Caco-2 (cell line): ENCODE measurements at places on chromosomes 3 and 15. TPM values are rescaled to one million over a fixed set of nuclear protein-coding genes. Genes with fewer than 3 reads are reported as not detected.

The CLEC3B gene
- 1.1 TPM in 1 of 2 replicates, not detected in the other for total RNA-seq

The MRAS gene
- total RNA-seq, result 8.5 and 11.4 TPM in 2 replicates

The CACNA1D gene
- 13.3 and 15.6 TPM in 2 replicates for total RNA-seq

DNA sequence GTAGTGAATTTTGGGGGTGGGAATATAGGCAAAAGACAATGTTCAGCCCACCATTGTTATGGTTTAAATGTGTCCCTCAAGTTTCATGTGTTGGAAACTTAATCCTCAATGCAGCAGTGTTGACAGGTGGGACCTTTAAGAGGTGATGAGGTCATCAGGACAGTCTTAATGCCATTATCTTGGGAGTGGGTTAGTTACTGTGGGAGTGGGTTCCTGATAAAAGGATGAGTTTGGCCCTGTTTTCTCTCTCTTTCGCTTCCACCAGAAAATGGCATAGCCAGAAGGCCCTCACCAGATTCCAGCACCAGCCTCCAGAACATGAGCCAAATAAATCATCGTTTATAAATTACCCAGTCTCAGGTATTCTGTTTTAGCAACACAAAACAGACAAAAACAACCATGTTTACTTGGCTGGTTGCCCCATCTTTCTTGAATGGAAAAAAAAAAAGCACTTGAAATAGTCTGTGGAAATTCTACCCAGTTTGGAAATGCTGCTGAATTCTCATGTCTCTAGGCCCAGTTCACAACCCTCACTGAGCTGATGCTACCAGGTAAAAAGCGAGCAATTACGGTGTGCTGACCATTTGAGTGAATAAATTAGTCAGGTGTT is 31.0 kb upstream of the MFSD1 start:
- H3K4me1 ChIP-seq, result peaks cover 61% of the 10 kb centered on the region
- DNase-seq, result no peak
- H3K27me3 ChIP-seq, result no peaks in the 10 kb centered on the region

The CCR9 gene
- not detected in 2 replicates for total RNA-seq

DNA sequence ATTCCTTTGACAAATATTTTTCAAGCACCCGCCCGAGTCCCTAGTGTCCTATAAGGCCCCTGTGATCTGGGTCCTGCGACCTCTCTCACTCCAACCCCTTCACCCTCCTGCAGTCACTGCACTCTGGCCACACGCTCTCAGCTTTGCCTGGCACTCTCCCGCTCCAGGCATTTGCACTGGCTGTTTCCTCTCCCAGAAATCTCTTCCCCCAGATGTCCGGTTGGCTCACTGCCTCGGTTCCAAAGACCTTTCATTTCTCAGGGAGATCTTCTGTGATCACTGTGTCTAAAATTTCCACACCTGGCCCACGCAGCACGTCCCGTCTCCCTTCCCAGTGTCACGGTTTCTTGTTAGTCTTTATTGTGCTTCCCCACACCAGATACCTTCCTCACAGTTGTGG is 97.4 kb downstream of the WNT7A start:
- no peak for DNase-seq
- H3K27me3 ChIP-seq, result no peaks in the 10 kb centered on the region; the same call in 1 of the 2 replicates
- no peak overlapping the region for H3K27ac ChIP-seq

DNA sequence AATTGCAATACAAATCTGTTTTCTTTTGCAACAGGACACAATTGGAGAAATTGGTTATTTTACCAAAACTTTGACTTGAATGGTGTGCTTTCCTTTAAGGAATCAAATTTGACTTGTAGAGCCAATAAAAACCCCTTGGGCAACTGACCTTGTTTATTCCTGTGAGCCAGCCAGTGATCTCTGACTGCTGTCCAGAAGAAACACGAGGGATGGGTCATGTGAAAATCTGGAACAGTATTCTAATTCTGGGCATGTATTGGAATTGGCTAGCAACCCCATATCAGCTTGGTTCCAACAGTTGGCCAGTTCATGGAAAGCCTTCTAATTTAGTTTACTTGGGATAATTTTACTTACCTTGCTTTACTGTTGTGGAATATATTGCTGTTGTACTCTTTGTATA is 19.1 kb upstream of the HHATL start:
- no peaks in the 10 kb centered on the region for H3K36me3 ChIP-seq
- H3K27ac ChIP-seq, result no peak overlapping the region
- H3K4me3 ChIP-seq, result no peak overlapping the region
- H3K4me1 ChIP-seq, result no peaks in the 10 kb centered on the region
- DNase-seq, result no peak

DNA sequence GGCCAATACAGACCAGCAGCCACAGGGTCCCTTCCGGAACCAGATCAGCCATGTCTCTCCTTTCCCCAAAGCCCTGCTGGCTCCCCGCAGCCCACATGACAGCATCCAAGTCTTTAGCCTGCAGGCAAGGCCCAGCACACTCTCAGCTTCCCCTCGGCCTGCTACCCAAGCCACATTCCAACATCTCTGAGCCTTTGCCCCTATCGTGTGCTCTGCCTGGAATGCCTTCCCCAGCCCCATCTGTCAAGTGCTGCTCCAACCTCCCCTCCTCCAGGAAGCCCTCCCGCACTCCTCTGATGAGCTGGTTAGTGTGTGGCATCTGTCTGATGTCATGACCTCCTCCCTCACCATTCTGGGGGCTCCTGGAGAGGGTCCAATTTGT is 8.5 kb downstream of the PLXND1 start:
- H3K36me3 ChIP-seq, result no peaks in the 10 kb centered on the region; the same call in 1 of the 2 replicates
- no peaks in the 10 kb centered on the region for H3K27me3 ChIP-seq
- peaks cover 7% of the 10 kb centered on the region; the same call in 1 of the 2 replicates for H3K4me1 ChIP-seq
- no peak overlapping the region for H3K27ac ChIP-seq
- DNase-seq, result no peak

The CYP8B1 gene
- not detected in 2 replicates for total RNA-seq

GRCh38 chr3:99562138-99562537 is 76.3 kb upstream of the COL8A1 start:
- H3K36me3 ChIP-seq, result no peaks in the 10 kb centered on the region
- no peaks in the 10 kb centered on the region for H3K27me3 ChIP-seq
- H3K27ac ChIP-seq, result no peak overlapping the region
- DNase-seq, result peak; percentile 23
- H3K4me1 ChIP-seq, result no peaks in the 10 kb centered on the region

The SLC22A13 gene
- 0.36 and 0.63 TPM in 2 replicates for total RNA-seq

DNA sequence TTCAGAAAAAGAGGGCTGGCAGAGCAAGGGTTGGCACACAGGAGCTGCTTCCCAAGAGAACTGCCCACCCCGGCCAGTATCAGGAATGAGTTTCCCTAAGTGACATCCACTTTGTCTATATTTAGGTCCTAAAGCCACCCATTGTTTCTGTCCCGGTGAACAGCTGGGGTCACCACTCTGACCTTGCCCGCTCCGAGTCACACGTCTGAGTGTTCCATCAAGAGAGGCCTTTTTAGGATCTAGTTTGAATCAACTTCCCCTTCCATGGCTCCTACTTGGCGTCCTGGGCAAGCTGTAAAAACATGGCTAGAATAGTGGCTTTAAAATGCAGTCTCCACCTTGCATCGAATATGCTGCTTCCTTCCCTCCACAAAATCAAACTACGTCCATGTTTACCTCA is 109.6 kb upstream of the ARHGEF3 start:
- no peak for DNase-seq
- no peak overlapping the region for H3K27ac ChIP-seq
- no peaks in the 10 kb centered on the region for H3K4me1 ChIP-seq
- H3K27me3 ChIP-seq, result no peaks in the 10 kb centered on the region

- DNase-seq, result peak; percentile 58
- H3K4me1 ChIP-seq, result peaks cover 33% of the 10 kb centered on the region
- H3K27me3 ChIP-seq, result no peaks in the 10 kb centered on the region
- H3K4me3 ChIP-seq, result no peak overlapping the region
- H3K27ac ChIP-seq, result peak overlapping the region; percentile 34
Observed at GRCh38 chr15:72141171-72142084, 23.2 kb downstream of the SENP8 start.

The DLL4 gene
- 3.4 TPM in 2 replicates for total RNA-seq

The ATP8B4 gene
- total RNA-seq, result 0.57 and 1.3 TPM in 2 replicates
